ENCODE measurements at places on chromosomes 7 and 10.
A peak's percentile ranks its signal among the peaks of the same experiment; 100 is the strongest.

DNA sequence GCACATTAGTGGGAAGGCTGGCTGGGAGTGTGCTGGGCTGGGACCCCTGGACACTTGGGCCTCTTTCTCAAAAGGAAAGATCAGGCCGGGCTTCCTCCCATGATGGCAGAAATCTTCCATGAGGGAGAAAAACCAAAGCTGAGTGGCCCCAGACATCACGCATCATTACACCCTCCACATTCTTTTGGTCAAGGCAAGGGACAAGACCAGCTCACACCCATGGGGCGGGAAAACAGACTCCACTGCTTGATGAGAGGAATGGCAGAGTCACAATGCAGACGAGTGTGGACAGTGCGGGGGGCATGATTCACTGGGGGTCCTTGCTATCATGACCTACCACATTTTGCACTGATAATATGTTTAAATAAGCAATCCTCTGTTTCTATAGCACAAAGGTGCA is 73.3 kb downstream of the CREB3L2 start:
- no peak for DNase-seq

GRCh38 chr7:568031-568951 is 48.6 kb upstream of the PDGFA start:
- DNase-seq = no peak

GRCh38 chr7:135209225-135209834 is 2.0 kb downstream of the WDR91 start:
- no peak for DNase-seq

- no peak for DNase-seq
These were observed 19.3 kb downstream of the SND1 start for GRCh38 chr7:127671341-127671740.

DNA sequence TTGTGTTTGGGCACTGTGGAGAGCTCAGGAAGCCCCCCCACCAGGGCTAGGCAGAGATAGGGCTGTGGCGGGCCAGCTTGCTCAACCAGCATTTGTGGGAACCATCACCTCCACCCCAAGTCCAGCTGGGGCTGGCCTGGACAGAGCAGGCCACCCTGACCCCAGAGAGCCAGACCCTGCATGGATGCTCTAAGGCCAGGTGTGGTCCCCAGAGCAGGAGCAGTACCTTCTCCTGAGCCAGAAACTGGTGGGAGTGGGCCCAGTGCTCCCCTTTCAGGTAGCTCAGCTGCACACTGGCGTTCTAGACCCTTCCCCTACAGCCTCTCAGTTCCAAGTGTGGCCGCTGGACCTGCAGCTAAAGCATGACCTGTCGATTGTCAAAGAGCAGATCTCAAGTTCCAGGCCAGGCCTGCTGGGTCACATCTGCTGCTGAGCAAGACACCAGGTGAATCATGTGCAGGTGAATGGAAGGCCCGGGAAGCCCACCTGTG is 57.2 kb downstream of the RASGEF1A start:
- DNase-seq = no peak

GRCh38 chr7:28729727-28730126 is 228.4 kb downstream of the TRIL start:
- DNase-seq = no peak

GRCh38 chr10:10235003-10235402 is 782.7 kb upstream of the CELF2 start:
- no peak for DNase-seq

- no peak for DNase-seq
These were observed 99.5 kb downstream of the SFMBT2 start for GRCh38 chr10:7311218-7311849.

- no peak for DNase-seq
These were observed 99.9 kb upstream of the RNF32 start for GRCh38 chr7:156540619-156541165.

- peak; percentile 63 for DNase-seq
These were observed 449.7 kb upstream of the KLF6 start for GRCh38 chr10:4234661-4235060.

GRCh38 chr7:11175371-11175770 is 201.7 kb downstream of the PHF14 start:
- DNase-seq = peak; percentile 41

- DNase-seq = no peak
These were observed 288.0 kb downstream of the ARL4A start for GRCh38 chr7:12975412-12975811.

- no peak for DNase-seq
These were observed 181.7 kb downstream of the PLXNA4 start for GRCh38 chr7:132394283-132395198.

DNA sequence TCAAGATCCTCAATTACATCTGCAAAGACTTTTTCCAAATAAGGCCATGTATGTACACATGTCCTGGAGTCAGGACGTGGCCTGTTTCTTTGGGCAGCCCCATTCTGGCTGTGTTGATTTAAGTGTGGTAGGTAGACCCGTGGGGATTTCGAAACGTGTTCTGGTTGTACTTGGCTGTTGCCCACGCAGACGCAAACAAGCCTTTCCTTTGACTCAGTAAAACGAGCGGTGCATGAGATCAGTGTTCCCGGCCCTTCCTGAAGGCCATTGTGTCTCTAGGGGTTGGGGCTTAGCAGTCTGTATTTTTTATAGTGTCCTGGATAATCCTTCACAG is 64.8 kb upstream of the DNAJB6 start:
- DNase-seq = no peak

DNA sequence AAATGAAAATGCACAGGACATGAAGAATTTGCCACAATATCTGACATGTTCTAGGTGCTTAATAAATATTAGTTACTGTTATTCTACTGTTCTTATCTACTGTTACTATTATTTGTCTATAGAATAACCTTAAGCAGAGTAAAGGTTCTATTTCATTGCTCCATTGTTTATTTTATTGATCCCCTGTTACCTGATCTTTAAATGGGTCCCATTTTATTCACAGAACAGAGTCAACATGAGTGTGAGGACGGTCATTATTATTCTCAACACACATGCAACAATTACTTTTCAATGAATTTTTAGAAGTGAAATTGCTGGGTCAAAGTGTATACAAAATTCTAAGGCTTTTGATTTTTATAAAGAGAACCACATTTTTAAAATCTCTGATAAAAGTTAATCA is 186.9 kb downstream of the AHR start:
- DNase-seq = no peak

- peak; percentile 41 for DNase-seq
These were observed 515 bp downstream of the FASTK start for GRCh38 chr7:151080067-151080521.

GRCh38 chr7:113176836-113177235 is 58.5 kb upstream of the SMIM30 start:
- no peak for DNase-seq

GRCh38 chr7:84729284-84729683 is 457.6 kb downstream of the SEMA3D start:
- DNase-seq = no peak

DNA sequence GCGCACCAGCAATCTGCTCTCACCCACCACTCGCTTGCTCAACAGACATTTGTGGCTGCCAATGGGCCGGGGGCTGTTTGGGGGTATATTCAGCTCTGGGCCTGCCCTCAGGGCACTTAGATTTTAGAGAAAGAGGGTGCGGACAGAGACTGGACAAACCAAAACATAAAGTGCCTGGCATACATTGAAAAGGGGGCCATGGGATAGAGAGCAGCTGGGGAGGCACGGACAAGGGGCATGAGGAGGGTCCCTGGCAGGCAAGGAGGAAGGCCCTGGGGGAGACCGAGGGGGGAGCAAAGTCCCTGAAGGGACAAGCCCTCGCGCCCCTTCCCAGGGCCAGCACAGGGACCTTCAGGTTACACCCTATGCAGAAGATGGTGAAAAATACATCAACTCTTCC is 43.5 kb downstream of the CLRN3 start:
- no peak for DNase-seq

DNA sequence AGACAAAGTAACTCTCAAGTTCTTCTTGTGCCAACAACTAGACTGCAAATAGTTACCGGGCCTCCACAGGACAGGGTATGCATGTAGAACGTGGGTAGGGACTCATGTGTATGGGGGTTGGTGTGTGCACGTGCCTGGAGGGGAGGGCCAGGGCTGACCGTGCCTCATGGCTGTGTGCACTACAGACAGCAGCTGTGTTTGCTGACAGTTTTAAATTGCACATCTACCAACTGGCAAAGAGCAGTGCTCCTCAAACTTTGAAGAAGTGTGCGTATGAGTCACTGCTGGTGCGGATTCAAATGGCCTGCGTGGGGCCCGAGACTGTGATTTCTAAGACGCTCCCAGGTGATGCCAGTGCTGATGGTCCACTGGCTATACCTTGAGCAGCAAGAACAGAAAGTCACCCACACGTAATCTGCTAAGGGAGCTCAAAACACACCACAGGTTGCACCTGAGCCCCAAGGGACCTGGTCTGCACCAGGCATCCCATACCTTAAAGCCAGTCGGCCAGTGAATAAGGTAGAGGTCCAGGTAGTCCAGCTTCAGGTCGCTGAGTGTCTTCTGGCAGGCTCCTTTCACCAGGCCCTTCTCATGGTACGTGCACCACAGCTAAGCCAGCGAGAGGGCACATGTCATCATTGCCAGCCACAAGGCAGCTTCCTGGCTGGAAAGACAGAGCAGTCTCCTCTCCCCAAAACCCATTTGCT is 8.5 kb downstream of the AKR1B1 start:
- peak; percentile 34 for DNase-seq

GRCh38 chr7:134368851-134369544 is 52.3 kb upstream of the SLC35B4 start:
- DNase-seq = peak; percentile 65

DNA sequence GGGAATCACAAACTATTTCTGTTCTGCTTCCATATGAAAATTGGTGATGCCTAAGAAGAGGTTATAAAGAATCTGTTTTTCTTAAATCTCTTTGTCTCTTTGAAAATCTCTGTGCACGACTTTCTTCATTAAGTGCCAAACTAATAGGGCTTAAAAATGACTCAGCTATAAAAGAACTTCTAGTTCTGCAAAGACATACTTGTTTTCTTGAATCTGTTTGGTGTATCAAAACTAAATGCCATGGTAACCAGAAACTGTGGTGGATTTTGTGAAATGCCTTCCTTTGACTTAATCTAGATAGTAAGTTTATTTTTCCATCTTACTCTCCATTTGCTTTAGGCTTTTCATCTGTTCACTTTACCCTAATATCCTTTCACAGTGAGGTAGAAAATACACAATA is 417.8 kb downstream of the PARD3 start:
- no peak for DNase-seq

DNA sequence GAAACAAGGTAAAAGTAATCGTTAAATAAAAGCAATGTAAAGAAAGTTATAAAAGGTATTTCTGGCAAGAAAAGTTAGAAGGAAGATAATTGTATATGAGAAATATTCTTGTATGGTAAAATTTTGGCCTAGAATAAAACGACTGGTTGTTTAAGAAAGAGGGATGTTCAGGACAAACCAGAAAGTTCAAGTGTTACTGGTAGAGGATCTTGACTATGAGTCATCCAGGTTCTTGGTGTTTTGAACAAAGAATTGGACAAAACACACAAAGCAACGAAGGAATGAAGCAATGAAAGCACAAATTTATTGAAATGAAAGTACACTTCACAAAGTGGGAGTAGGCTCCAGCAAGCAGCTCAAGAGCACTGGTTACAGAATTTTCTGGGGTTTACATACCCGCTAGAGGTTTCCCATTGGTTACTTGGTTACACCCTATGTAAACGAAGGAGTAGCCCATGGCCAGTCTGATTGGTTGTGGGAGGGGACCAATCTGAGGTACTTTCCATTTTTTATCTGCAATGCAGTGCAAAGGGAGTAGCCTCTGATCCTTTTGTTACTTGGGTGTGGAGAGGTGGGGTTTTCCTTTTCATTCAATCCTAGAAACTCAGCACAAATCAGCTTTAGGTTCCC is 22.4 kb upstream of the GARS1 start:
- DNase-seq = no peak

DNA sequence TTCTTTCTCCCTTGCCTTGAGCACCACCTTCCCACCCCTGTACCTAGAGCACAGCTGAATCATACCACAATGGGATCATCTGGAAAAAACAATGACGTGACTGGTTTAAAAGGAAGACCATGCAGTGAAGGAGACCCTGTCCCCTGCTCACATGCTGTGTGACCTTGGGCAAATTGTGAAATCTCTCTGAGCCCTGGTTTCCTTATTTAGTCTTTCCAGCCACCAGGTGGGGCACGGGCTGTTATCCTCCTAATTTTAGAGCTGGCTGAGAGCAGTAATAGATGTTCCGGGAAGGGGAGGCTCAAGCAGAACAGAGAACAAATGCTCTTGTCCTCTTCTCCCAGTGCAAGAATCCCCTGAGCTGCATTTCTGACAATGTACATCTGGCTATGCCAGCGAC is 198.3 kb downstream of the RPS24 start:
- no peak for DNase-seq

DNA sequence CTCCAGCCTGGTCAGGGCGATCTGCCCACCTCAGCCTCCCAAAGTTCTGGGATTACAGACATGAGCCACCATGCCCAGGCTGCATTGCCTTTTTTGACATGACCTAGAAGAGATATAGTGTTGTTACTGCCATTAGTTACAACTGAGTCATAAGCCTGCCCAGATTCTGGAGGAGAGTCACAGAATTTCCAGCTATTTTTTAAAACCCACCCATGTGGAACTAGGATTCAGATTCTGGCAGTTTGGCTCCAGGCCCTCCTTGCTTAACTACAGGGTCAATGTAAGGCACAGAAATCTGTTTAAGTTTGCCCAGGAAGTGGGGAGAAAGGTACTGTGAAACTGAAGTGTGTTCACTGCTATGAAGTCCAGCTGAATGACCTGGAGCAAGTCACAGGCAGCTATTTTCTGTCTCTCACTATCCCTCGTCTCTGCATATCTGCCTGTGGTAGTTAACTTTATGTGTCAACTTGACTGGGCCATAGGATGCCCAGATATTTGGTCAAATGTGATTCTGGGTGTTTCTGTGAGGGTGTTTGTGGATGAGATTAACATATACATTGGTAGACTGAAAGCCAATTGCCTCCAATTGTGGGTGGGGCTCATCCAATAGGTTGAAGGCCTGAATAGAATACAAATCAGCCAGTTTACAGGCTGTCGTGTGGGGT is 8.4 kb upstream of the MARVELD1 start:
- no peak for DNase-seq

DNA sequence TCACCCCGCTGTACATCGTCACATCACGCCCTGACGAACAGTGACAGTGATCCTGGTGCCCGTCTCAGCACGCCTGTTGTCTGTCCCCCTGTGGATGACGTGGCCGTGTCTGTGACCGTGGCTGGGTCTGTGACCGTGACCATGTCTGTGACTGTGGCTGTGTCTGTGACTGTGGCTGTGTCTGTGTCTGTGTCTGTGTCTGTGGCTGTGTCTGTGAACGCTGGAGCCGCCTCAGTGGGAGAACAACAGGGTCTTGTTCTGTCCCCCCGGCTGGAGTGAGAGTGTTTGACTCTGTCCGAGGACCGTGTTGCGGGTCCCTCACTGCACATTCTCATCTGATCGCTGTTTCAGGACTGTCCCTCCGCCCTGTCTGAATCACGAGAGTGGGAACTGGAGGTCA is 202.2 kb downstream of the TCERG1L start:
- DNase-seq = no peak

DNA sequence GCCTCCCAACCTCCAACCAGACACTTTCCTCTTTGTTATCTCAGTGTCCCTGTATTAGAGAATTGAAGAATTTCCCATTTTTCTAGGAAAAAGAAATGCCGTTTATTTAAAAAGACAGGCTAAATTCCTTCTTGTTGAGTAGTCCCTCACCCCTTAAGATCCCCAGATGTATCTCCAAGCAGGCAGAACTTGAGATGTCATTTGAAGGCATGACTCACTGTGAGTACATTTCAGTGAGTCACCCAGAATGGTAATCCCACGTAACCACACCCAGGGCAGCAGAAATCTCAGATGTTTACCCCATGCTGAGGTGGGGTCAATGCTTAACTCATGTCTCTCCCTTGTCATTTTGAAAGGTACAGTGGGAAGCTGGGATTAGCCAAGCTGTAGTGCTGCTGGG is 4.4 kb downstream of the ZNF655 start:
- peak; percentile 66 for DNase-seq

- no peak for DNase-seq
These were observed 71.0 kb downstream of the NRP1 start for GRCh38 chr10:33263453-33263852.
